NCI-H2227 treated with DMSO at 0.1 percent for 48 hours (cell line): ENCODE measurements at places on chromosomes 4 and X.
A peak's percentile ranks its signal among the peaks of the same experiment; 100 is the strongest.

DNA sequence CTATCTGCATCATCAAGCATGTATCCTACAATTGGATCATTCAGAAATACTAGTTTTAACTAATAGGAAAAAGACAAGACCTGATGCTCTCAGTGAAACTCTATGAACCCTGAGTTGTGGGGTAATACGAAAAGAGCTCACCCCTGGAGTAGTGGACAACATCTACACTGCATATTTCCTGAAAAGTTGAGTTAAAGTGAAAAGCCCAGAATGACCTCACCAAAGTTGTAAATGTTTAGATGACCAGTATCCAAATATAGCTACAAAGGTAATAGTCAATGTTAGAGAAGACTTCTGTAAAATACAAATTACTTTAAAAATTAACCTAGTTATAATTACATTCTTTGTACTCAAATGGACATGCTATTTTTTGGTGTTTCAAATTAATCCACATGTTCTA lies 52.8 kb upstream of the SRPX start:
- DNase-seq: no peak

DNA sequence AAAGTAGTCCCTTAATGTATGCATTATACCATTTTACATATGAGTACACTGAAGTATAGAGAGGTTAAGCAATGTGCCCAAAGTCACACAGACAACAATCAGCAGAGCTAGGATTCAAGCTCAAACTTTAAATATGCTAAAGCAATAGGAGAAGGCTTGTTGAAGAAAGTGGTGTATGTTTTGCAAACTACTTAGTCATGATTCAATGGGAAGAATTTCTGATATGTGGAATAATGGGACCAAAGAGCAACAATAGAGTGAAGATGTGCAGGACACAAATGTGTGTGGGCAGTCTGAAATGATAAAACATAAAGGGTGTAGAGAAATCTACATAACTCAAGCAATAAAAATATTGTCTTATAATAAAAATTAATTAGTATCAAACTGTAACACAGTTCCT lies 109.0 kb upstream of the ARSJ start:
- DNase-seq: no peak

- DNase-seq: no peak
Observed at GRCh38 chrX:116379854-116380253, 56.6 kb upstream of the SLC6A14 start.

GRCh38 chr4:6474705-6475457 lies 2.5 kb upstream of the PPP2R2C start:
- DNase-seq: no peak

- DNase-seq: no peak
Observed at GRCh38 chrX:112163906-112164305, 81.3 kb upstream of the TRPC5 start.

GRCh38 chr4:185232370-185232769 lies 23.0 kb downstream of the SNX25 start:
- DNase-seq: no peak

DNA sequence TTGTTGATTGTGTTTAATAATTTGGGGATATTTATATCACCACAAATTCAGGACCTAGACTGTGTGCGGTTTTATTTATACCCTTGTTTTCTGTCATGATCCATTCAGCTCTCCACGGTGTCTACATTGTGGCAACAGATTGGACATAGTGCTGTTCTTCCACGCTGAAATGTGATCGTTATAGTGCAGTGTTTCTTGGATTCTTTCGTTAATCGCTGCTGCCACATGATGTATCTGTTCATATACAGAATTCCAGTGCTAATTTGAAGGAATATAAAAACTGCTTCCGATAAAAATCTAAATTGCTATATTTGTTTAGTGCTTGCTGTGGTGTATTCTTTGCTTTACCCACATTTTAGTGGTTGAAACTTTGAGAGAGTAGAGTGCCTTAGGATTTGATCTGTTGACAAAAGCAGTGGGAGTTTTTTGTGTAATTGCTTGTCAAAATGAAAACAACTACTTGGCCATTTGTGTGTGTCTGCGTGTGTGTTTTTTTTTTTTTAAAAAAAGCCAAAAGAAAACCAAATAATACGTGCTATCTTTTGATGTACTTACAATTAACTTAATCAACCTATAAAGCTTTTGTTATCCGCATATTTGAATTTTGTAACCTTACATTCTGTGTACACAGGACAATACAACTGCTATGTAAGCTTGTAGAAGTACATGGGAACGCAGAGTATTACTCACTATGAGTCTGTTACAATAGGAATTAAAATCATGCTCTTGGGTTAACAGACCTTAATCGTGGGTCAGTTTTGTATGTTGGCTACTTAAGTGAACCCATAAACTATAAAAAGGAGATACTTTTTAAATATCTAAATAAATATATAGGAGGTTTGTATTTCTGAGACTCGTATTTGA lies 353.3 kb downstream of the ARHGAP24 start:
- no peak for DNase-seq

- no peak for DNase-seq
Observed at GRCh38 chr4:25770847-25771246, 91.9 kb downstream of the SEL1L3 start.

- no peak for DNase-seq
Observed at GRCh38 chr4:158649111-158649680, 22.5 kb downstream of the C4orf46 start.

- peak; percentile 9 for DNase-seq
Observed at GRCh38 chr4:83389037-83389720, 54.5 kb upstream of the HPSE start.

DNA sequence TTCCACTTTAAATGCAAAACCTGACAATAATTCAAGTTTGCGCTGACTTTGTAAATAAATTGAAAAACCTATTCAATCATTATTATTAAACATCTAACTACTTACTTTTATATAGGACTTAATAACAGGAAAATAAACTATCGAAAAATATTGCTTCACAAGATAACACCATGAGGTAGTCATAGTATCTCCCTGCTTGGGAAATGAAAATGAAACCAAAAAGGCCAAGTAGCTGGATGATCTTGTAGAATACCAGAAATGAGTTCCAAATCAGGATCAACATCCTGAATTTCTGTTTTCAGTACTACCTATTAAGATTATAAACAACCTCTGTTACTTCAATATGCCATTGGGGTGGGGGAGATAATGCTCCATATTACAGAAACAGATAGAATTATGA lies 58.9 kb downstream of the CHIC2 start:
- DNase-seq: no peak

DNA sequence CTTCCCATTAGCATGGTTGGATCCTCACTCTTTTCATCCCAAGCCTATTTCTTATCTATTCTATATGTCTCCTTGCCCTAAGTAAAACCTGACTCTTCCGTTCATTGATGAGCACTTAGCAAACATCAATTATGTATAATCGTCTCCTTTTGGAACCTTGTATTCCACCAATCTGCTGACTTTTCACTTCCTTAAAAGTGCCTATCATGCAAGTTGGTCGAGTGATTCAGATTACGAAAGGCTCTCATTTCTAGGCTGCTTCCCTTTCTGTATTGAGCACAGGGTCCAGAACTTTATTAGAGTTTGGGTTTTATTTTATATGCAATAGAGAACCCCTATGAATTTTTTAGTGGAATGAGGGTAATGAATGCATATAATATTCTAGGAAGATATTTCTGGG lies 27.1 kb upstream of the ALB start:
- no peak for DNase-seq

GRCh38 chr4:188781655-188782054 lies 642.4 kb downstream of the TRIML1 start:
- DNase-seq: no peak

DNA sequence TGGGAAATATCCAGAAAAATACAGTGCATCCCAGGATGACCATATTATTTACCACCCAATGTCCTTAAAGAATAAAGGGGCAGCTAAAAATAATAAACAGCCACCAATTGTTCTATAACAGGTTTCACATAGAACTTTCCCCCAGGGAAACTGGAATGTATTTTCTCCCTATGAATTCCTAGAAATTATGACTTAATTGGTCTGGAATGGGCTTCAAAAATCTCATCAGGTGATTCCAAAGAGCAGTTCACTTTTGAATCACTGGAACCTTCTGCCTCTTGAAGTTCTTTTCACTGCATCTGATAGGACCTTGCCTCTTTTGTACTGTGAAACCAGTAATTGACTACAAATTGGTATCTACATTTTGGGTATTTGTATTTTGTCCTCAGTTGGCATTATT lies 119.3 kb downstream of the ZNF330 start:
- DNase-seq: no peak

- no peak for DNase-seq
Observed at GRCh38 chr4:147481577-147482109, 746 bp downstream of the EDNRA start.

DNA sequence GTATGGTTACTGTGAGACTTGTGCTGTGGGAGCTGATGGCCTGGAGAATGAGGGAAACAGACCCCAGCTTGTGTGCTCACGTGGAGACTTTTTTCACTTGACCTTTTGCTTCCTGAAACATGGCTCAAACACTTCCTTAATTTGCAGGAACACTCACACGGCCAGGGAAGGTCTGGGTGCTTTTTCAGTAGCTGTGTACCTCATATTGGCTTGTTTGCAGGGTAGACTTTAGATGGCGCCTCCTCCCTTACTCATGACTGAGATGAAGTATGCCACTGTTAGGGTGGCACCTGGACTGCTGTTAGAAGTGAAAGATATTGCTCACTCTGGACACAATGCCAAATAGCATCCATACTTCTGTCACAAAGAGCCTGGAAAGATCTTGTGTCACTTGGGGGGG lies 75.7 kb upstream of the WDR1 start:
- no peak for DNase-seq

- DNase-seq: no peak
Observed at GRCh38 chrX:107982356-107982755, at the start of gene TEX13B. TEX13B (minus strand) TSS chrX:107982370; CDS start chrX:107982127, 243 bp downstream.

- DNase-seq: peak; percentile 20
Observed at GRCh38 chr4:54439831-54440243, 210.7 kb downstream of the PDGFRA start.

DNA sequence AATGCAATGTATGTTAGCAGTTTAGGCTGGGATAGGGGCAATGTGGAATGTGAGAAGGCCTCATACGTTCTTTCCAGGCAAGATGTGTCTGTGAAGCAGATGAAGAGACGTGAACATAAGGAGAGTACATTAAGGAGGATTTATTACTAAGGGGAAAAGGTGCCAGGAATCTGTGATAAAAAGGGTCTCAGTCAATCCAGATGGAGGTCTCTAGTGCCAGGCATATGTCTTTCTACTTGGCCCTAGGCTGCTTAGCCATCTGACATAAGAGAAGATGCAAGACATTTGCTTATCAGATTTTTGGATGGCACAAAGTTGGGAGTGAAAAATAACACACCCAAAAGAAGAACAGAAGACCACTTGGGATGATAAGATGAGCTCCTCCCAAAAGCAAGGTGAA lies 93.0 kb upstream of the PRKG2 start:
- no peak for DNase-seq

- no peak for DNase-seq
Observed at GRCh38 chrX:104419211-104419610, 146.8 kb upstream of the IL1RAPL2 start.

- DNase-seq: no peak
Observed at GRCh38 chrX:54931107-54931506, 10.5 kb downstream of the TRO start.

DNA sequence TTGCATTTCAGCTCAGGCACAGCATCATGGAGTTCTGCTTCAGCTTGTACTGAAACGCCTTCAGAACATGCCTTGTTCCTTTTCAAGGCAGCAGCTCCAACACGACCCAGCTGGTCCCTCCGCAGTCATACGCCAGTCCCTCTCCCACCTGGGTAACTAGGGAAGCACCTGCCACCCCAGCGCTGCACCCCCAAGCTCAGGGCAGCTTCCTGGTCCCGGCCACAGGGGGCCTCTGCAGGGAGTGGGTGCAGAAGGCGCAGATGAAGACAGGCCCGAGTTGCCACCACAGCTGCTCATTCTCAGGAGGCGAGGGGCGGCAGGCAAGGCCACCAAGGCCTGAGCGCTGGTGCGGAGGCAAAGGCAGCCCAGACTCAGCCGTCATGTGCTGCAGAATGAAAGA lies 21.8 kb downstream of the WDR1 start:
- no peak for DNase-seq

DNA sequence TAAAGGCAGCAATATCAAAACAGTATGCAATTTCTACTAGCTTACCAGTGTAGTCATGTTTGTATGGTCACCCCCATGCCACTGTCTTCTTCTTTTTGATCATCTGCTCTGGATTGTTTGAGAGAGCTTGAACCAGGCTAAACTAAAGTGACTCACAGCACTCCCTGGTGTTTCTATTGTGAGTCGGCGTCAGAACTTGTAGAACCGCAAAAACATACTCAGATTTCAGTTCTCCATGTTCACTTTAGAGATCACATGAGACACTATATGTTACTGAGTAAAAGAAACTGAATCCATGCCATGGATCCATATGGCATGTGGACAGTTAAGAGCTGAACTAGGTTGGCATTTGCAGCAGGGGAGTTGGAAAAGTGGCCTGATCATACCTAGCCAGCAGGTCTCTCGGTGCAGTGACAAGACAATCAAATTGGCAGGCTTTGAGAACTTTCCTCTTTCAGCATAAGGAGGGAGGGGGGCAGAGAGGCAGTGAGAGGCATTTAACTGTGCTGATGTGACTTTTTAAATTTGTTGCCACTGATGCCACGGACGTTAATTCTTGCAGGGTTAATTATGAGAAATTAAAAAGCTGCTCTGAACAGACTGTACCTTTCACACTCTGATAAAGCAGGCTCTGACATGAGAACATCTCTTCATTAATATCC lies 88.4 kb downstream of the AFF2 start:
- DNase-seq: no peak

DNA sequence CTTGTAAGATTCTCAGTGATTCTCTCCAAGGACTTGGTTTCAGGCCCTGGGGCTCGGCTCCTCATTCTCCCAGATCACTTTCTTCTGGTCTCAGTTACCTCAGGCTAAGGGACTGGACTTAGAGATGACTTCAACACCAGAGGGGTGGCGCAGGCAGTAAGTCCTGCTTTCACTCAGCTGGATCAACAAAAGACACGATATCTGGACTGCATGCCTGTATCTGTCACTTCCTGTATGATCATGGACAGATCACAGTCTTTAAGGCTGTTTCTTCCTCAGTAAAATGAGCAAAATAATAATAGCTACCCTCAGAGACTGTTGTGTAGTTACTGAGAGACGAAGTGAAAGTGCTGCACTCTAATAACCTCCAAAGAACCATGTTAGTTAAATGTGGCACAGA lies 19.5 kb upstream of the CXCR3 start:
- no peak for DNase-seq

DNA sequence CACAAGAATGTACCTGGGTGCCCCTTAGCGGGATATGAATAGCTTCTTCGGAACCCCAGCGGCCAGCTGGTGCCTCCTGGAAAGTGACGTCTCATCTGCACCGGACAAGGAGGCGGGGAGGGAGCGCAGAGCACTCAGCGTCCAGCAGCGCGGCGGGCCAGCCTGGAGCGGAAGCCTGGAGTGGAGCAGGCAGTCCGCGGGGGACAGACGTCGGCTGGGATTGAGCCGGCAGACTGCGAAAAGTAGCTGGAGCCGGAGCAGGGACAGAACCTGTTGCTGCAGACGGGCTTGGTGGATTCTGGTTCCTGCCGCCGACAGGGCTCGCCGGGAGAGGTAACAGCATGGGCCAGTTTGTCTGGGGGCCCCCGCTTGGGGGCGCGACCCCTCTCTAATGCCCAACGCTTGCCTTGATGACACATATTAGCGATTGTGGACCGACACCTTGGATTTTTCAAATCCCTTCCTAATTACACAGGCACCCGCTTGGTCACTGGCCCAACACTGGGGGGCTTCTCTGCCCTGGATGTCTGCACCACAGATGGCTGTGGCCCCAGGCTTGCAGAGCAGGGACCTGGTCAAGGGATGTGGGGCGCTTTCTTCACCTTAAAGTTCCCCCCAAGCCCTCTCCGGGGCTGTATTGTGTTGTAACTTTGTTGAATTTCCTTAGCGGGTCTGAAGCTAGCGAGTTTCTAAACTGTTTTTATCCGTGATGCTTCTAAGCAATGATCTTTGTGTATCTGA lies at the start of gene NPFFR2:
Gene NPFFR2 (plus strand): TSS at position 133 of the 741 bp plus-strand sequence. CDS start 96,592 bp downstream, outside the sequence.
- no peak for DNase-seq
